ENCODE measurements at places on chromosomes 7 and 10.

- DNase-seq: no peak
Observed at GRCh38 chr10:100625816-100626215, 90.1 kb downstream of the HIF1AN start.

DNA sequence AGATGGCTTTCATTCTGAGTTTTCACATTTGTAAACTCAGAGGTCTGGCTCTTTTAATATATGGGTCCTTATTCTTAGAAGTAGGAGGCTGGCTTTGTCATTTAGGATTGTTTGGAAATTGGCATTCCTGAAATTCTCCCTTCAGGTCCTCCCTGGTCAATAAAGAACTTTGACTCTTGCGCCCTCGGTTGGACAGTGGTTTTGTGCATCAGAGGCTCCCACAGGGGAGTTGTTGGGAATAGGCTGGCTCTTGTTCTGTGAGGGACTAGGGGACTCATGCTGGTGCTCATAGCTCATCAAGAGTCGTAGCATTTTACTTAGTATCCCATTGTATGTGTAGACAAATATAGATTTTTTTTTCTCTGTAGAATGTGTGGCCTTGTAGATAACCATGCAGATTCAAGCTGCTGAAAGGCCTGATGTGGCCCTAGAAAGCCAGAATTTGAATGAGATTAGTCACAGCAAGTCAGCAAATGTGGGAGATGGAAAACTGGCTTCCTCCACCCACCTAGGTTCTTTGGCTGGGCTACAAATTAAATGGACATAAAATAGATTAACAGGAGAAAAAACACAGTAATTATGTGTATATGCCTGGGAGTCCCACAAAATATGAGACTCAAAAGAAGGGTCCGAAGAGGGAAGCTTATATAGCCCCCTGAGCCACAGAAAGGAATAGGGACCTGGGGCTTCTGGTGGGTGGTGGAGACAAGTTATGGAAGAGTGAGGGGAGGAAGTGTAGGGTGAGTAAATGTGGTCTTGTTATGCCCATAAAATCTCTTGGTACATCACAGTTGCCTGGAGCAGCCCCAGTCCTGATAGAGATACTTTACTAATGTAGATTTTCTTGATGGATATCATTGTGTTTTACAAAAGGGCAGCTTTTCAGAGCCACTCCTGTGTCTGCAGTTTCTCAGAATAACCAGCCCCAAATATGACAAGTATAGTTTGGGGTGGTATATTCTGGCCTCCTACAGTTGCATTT, 94.6 kb upstream of the BTBD16 start:
- no peak for DNase-seq

DNA sequence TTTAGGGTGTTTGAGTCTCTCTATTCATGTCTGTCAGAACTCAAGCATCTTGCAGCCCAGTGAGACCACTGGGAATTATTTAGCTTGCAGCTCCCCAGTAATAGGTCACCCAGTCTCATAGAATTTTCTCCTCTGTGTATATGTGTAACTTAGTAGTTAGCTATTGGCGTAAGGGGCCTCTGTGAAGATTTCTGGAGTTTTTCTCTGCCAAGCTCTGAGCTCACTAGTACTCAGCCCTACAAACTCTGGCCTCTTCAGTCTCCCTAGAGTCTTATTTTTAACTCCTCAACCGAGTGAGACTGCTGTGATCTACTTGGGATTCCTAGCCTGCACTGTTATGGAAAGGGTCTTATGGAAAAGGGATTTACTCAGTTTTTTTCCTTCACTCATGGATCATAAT, 90.2 kb downstream of the PPP1R9A start:
- no peak for DNase-seq

- no peak for DNase-seq
Observed at GRCh38 chr7:149622444-149623210, 125.0 kb upstream of the ZNF746 start.

DNA sequence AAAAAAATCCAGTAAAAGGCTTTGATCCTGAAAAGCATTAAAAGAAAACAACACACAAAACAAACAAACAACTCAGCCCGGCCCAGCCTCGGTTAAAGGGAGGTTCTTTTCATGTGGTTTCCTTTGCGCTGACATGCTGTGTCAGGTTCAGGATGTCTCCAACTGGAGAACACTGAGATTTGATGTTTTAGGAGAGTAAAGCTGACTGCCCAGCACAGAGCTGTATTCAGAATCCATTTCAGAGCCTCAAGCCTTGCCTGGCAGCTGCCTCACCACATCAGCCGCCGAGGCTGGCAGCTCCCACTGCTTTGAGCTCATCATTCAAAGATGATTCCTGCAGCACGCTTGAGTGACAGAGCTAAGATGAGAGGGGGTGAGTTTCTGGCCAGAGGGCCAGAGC, 205.8 kb upstream of the LYZL1 start:
- DNase-seq: no peak

- DNase-seq: no peak
Observed at GRCh38 chr10:129335942-129336341, 131.1 kb upstream of the MGMT start.

DNA sequence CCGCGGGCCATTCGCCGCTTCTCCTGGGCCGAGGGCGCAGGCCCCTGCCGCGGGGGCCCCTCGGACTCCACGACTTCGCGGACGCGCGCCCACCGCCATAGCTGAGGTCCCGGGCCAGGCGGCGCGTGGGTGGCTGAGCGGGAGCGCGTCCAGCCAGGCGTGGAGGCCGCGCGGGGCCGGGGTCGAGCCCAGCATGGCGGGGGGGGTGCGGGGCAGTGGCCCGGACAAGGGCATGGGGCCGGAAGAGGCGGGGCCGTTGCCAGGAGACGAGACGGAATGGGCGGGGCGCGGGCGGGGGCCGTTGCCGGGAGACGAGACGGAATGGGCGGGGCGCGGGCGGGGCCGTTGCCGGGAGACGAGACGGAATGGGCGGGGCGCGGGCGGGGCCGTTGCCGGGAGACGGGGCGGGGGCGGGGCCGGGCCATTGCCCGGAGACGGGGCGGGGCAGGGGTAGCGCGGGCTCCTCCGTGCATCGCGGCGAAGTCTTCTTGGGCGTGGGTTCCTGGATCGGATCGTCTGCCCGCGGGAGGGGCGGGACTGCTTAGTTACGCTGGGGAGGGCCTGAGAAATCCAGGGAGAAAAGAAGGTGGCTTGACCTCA, 14.8 kb downstream of the ADAM8 start:
- no peak for DNase-seq

All from stimulated activated CD8-positive, alpha-beta memory T cell treated with anti-CD3 and anti-CD28 coated beads, Interleukin-7, amount 100 ng/mL, for 48 hours (primary cell).